ENCODE measurements at places on chromosomes 11 and 22. TPM values are rescaled to one million over a fixed set of nuclear protein-coding genes. Genes with fewer than 3 reads are reported as not detected.

DNA sequence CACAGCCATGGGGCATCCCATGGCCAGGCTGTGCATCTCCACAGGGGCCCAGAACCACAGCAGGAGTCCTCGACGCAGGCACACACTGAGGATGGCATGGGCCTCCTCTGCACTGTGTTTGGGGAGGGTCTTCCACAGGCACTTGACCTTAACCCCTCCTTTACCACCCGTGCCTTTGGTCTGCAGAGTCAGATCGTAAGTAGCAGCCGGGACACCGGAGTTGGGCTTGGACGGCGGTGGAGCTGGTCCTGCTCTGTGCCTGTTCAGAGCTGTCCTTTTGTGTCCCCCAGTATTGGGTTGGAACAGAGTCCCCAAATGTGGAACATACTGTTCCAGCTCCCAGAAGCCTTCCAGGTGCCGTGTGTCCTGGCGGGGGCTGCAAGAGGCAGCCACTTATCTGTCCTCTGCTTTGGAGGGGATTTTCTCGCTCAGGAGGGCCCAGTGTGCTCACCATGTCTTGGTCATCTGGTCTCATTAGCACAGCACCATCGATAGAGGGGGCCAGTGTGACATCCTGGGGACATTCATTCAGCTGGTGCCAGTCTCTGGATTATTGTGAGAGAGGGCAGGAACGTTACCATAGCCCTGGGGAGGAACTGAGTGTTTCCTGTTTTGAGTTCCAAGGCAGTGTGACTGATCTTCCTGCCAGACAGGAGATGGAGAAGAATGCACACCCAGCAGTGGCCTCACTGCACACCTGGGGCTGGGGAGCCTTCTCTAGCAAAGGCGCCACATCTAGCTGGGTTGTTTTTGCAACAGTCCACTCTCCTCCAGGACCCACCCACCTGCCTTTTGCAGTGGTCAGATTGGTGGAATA is 12.4 kb downstream of the CRELD2 start:
- DNase-seq, result no peak

- no peak for DNase-seq
Measured at GRCh38 chr11:121670805-121671282, 218.1 kb upstream of the SORL1-AS1 start.

- DNase-seq, result no peak
Measured at GRCh38 chr22:37684803-37685615, 1.1 kb upstream of the NOL12 start.

P2RX6 gene
- 2.3 TPM for polyA plus RNA-seq

OR51A7 gene
- polyA plus RNA-seq, result not detected

TBX10 gene
- polyA plus RNA-seq, result not detected

TRIM48 gene
- not detected for polyA plus RNA-seq
